Lower lobe of right lung (tissue), 2 donors: ENCODE measurements at places on chromosomes 7 and 10. TPM values are rescaled to one million over a fixed set of nuclear protein-coding genes. Genes with fewer than 3 reads are reported as not detected.

GRCh38 chr7:94348142-94348541 lies 46.6 kb upstream of the COL1A2 start:
- no peaks in the 10 kb centered on the region for H3K36me3 ChIP-seq
- no peaks in the 10 kb centered on the region for H3K27me3 ChIP-seq
- H3K4me1 ChIP-seq, result no peaks in the 10 kb centered on the region
- H3K4me3 ChIP-seq, result no peak overlapping the region

Gene HOXA11
- total RNA-seq, result not detected

DNA sequence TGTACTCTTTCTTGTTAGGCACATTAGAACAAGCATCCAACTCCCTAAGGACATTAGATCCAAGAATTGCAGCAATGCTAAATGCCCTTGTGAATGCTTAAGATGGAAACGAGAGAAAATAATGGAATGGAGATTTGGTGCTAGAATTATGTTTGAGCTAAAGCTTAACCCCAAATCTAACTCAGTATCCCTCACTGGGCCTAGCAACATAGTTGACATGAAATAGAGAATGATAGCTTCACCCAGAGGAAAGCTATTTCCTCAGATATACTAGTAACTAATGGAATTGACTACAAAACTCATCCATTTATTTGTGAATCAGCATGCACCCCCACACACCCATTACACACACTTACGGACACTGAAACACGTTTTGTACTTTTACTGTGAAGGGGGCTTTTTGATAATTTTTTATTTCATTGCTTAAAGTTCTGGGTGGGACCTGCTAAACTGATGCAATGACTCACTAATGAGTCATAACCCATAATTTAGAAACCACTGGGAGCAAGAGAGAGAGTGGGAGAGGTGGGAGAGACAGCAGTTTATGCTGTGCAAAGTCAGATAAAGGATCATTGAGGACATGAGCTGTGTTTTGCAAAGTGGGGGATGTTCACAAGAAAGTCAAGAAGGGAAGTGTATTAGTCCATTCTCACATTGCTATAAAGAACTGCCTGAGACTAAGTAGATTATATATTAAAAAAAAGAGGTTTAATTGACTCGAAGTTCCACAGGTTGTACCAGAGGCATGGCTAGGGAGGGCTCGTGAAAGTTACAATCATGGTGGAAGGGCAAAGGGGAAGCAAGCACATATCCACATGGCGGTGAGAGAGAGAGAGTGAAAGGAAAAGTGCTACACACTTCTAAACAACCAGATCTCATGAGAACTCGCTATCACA lies 382.7 kb downstream of the SFMBT2 start:
- H3K36me3 ChIP-seq, result no peaks in the 10 kb centered on the region
- no peak overlapping the region for H3K4me3 ChIP-seq
- no peak for DNase-seq
- H3K27me3 ChIP-seq, result no peaks in the 10 kb centered on the region

Gene PPP1R3C
- 10.8 TPM for total RNA-seq
